Stimulated activated CD8-positive, alpha-beta memory T cell treated with anti-CD3 and anti-CD28 coated beads, Interleukin-7, amount 100 ng/mL, for 24 hours (primary cell): ENCODE measurements at places on chromosomes 11 and 22.

GRCh38 chr22:41481925-41482318 lies 13.0 kb downstream of the ACO2 start:
- no peak for DNase-seq

DNA sequence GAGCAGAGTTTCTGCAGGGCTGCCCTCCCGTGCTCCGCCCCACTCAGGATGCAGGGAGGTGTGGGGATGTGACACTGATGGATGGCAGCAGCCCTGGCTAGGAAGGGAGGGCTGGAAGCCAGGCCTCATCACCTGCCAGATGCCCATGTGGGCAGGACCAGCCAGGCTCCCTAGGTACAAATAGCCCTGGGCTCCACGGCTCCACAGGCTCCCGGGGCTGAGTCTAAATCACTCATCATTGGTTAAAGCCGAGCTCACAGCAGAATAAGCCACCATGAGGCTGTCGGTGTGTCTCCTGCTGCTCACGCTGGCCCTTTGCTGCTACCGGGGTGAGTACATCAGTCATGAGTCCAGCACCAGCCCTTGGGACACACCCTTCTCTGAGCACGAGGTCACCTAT lies at the start of gene SCGB1D1:
TSS of gene SCGB1D1 (plus strand) at position 206 of the 400 bp plus-strand sequence. CDS start at position 275, 69 bp downstream.
- no peak for DNase-seq

- no peak for DNase-seq
Observed at GRCh38 chr11:124793466-124794278, 6.5 kb downstream of the MSANTD2 start.

DNA sequence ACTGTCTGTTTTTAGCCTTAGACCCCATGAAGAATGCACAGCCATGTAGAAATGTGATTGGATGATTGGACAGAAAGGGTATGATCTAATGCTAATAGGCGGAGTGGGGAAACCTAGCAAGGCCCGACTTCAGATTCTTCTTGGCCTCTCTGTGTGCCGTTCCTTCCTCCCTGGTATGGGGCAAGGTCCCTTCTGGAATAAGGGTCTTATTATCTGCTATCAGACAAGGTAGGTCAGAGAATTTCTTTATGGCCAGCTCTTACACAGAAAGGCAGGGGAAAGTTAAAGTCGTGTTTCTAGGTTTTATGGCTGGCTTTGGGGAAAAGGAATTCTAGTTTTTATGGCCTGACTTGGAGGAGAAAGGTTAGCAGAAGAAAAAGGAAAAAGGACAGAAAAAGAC lies 30.6 kb downstream of the DBX1 start:
- DNase-seq = no peak

DNA sequence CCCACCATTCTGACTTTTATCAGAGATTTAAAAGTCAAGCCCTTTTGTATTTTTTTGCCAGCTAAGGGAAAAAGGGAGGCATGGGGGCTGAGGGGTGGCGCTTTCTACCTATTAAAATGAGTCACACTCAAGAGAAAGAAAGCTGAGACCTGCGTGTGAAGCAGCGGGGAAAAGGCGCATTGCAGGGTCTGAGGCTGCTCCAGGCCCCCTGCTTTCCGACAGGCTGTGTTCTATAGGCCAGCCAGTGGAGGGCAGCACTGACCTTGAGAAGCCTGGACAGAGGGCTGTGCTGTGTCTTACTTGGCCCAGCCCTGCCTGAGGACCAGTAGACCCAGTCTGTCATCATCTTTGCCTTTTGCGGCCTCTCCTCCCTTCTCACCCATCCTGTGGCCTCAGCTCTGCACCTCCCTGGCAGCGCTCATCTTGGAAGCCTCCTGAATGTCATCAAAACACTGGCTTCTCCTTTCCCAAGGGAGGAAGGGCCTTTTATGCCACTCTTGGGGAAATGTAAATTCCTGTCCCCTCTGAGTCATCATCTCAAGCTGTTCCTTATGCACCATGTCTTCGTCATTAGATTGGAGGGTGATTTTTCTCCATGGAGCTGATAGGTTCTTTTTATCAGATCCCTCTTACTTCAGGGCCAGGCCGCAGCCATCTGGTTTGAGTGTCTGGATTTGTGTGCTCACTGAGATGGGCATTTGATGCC lies 12.6 kb upstream of the MAPK8IP1 start:
- no peak for DNase-seq
